Stimulated activated CD4-positive, alpha-beta T cell treated with anti-CD3 and anti-CD28 coated beads, Interleukin-12 subunit alpha, Interleukin-12 subunit beta, amount 100 ng/mL, for 4 hours (primary cell): ENCODE measurements at places on chromosomes 7 and 10.

DNA sequence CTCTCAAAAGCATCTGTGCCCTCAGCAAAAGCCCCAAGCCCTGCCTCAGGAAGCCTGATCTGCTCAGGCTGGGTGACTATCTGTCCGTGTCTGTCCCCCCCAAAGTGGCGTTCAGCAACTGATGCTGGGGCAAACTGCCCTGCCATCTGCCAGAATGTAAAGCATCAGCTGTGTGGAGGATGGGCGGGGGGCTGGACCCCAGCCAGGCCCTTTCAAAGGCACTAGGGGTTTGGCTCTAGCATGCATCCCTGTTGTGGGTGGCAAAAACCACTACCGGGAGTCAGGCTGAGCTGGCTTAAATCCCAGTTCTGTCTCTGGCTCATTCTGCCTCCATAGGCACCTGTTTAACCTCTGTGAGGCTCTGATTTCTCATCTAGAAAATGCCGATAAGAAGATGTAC lies 35.5 kb downstream of the GPRIN2 start:
- DNase-seq = no peak

- DNase-seq = peak; percentile 70
Measured at GRCh38 chr10:133276435-133277201, at the start of gene ADAM8. Gene ADAM8, minus strand, starts transcription at chr10:133276868. Its CDS starts 51 bp downstream, at chr10:133276817.

GRCh38 chr7:135362871-135363270 lies 129.2 kb downstream of the STRA8 start:
- no peak for DNase-seq

DNA sequence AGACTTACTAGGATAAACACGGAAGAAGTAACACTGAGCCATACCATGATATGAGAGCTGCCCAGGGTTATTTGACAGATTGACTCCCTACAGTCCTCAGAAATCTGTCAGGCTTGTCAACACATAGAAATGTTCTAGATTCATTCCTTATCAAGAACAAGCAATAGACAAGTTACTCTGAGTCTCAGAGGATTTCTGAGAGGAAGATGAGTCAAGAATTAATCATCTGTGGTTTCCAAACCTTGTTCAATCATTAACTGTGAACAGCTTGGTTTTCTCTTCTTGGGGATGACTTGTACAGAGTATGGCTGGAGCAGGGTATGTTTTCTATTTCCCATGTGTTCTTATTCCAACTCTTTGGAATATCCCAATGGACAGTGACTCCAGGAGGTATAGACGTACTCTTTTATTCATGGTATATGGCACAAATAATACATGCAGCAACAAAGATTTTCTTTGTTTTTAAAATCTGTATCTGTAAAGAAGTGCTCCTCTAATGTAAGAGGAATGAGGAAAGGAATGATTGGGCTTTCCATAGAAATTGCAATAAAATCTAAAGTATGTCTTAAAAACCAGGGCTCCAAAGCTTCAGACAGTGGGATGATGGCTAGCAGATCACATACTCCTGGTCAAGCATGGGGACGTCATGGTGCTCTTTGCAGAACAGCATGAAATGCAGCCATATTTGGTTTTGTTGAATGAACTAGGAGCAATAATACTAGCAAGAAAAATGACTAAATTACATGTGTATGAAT lies 11.9 kb upstream of the SFR1 start:
- DNase-seq = no peak

- DNase-seq = no peak
Measured at GRCh38 chr7:44959433-44959951, 19.3 kb downstream of the MYO1G start.

DNA sequence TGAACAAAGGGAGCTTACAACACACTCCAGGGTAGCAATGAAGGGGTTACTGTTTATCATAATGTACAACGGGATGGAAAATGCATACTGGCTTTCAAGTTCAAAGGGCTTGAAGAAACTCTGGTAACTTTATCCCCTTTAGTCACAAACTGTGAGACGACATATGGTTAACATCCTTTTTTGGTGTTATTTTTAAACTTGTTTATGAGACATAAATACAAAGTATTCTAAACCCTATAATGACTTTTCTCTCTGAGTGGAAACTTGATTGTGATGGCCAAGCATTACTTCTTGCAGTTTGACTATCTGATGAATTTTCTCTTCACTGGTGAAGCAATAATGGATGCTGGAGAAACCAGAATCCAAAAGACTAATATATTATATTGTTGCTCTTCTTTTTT lies 62.0 kb upstream of the SEMA3A start:
- no peak for DNase-seq

- DNase-seq = no peak
Measured at GRCh38 chr10:62992145-62992721, 140.9 kb upstream of the NRBF2 start.

GRCh38 chr7:158228986-158229385 lies 358.6 kb downstream of the PTPRN2 start:
- no peak for DNase-seq

DNA sequence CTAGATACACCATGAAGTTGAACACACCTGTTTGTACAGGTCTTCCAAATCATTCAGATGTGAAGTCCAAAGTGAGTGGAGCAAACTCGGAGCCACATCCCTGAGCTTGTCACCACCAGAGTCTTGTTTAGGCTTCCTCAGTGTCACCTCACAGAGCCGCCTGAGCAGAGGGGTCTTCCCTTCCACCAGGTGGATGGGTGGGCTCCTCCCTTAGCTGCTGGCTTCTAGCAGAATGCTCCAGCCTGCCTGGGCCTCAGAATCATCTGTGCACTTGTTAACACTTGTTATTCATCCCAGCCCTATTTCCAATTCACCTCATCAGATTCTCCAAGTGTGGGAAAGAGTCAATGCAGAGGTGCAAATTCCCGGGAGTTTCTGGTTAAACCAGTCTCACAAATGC lies 32.5 kb downstream of the C10orf71 start:
- DNase-seq = no peak

DNA sequence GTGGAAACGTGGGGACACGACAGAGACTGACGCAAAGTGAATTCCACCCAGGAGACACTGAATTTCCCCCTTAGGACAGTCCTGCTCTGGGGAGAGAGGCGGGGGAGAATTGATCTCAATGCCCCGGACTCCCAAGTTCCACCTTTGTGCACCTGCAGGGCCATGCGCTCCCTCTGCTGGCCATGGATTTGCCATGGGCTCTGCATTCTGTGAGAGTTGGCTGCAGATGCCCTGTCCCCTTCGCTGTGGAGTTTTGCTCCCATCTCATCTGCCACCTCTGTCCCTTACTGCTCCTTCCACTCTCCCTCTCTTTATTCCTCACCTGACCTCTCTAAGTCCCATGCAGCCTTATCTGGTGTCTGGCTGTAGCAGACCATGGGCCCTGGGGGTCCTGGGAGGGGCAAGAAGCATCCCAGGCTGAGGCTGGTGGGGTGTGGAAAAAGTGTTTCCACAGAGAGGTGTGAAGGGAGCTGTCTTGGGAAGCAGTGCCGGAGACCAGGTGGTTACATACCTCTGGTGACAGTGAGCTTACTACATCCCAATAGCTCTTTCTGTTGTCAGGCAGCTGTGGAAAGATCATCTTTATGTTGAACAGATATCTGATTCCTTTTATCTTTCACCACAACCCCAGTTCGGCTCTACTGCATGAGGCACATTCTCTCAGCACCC lies 14.3 kb downstream of the GHRHR start:
- DNase-seq = no peak

GRCh38 chr10:113711142-113711541 lies 31.4 kb downstream of the CASP7 start:
- no peak for DNase-seq

- DNase-seq = no peak
Measured at GRCh38 chr10:128645486-128645885, 519.3 kb upstream of the MKI67 start.

GRCh38 chr7:15669443-15670090 lies 16.9 kb downstream of the MEOX2 start:
- DNase-seq = no peak

GRCh38 chr7:104039363-104039762 lies 49.9 kb upstream of the RELN start:
- DNase-seq = no peak

DNA sequence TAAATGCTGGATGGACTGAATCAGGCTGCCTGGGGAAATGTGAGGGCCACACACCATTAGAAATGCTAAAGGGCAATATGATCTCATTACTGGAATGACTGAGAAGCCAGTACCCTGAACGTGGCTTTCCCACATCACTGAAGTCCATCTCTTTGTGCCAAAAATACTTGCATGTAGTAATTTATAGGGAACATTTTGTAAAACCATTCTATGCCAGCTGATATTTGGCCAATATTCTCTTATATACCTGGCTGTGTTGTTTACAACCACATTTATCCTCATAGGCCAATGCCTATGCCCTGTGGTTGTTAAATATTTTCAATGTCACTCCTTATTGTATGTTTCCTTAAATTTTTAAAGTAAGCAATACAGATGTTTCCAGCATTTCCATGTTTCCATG lies 111.6 kb downstream of the C10orf90 start:
- no peak for DNase-seq

DNA sequence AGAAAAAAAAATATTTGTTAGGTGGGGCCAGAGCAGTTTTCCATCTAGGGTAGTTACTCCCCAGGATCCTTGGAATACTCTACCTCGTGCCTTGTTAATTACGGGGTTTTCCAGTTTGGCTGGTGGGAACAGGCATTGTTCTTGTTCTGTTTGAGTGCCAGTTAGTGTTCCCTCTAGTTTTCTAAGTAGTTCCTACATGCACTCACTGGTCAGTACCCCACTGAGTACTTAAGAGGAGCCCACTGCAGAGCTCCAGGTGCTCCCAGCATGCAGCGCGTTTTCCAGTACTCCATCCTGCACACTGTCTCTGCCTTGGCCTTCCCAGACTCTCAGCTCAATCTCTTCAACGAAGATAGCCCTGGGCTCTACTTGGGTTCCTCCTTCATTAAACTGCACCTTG lies 58.0 kb downstream of the AHCYL2 start:
- no peak for DNase-seq

DNA sequence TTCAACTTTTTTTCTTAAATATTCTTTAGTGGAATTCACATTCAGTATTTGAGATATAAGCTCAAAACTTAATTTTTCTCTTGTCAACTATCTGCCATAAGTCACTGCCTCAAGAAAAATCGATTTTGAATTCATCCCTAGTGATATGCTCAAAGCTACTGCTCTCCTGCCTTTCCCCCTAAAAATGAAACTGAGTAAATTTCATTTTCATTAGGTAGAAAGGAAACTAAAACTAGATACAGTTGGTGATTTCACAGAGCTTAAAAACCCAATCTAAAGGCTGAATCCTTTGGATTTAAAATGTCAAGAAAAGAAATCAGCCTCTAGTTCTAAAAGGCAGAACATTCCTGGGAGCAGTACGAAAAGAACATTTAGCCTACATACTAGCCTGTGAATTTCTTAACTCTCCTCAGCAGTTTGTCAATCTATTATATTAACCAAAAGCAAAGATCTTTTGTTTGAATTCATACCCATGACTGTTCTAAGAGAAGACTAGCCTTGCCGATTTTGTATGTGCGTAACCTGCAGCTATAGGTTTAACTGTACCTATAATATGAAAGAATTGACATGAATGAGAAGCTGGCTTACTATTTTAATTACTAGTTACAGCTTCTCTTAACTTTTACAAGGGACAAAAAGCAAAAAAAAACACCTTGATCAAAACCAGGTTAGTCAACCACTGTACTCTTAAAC lies 4.9 kb upstream of the FAM53B start:
- no peak for DNase-seq

- no peak for DNase-seq
Measured at GRCh38 chr10:71795248-71795647, 21.9 kb upstream of the VSIR start.

DNA sequence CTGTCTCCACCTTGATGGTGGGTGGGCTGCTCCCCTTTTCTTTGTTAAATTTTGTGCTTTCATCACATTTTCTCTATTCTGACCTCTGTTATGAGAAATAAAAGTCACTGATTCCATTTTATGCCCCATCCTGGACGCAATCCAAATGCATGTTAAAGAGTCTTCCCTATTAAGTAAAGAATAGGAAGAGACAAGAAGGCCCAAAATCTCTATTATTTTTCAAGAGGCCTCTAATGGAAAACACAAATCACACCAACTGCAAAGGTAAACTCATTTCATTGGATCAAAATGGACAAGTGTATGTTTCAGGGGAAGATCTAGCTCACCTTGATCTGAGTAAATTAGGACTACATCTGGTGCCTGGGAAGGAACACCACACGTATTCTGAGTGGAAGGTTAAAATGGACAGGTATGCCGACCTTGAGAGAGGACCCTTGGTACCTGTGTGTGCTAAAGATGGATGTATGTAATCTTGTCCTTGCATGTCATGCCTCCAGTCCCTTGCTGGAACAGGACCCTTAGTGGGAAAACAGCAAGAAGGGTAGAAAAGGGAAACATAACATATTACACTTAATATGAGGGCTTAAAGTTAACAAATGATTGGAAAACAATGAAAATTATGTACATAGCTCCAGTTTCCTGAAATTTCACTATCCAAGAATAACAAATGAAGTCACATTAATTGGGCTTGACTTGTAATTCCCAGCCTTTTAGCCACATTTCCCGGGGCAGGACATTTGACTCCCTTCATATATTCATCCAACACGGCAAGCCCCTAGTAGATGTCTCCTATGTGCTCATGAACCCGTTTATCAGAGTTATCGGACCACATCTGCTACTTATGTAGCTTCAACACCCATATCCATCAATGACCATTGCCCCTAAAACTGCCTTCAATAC lies 7.6 kb downstream of the IFIT2 start:
- no peak for DNase-seq

GRCh38 chr7:30206942-30207341 lies 72.2 kb downstream of the MTURN start:
- DNase-seq = no peak

- DNase-seq = no peak
Measured at GRCh38 chr10:74930965-74931364, 104.6 kb downstream of the KAT6B start.

DNA sequence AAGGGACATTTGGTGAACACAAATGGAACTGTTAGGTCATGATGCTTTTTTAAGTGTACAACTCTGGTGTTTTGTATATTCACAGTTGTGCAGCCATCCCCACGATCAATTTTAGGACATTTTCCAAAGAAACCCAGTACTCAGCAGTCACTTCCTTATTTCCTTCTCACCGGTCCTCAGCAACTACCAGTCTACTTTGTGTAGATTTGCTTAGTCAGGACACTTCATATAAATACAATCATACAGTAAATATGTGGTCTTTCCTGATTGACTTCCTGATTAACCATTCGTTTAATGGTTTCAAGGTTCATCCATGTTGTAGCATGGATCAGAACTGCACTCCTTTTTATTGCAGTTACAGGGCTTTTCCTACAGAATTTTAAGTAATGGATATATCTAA lies 14.4 kb downstream of the SGPL1 start:
- no peak for DNase-seq

DNA sequence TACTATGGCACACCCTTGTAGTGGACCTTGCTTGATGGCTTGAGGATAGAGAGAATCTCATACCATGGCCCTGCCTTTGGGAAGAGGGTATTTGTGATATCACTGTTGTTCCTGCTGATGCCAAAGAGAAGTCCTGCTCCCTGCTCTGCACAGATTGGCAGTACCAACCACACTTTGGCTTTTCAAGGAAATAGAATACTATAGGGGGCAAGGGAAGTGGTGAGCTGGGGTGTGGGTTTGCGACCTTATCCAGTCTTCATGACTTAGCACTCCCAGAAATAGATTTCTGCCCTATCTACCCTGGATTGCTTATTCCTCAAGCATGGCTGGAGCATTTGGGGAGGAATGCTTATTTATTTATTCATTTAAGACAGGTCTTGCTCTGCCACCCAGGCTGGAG lies 6.8 kb upstream of the MAPK8 start:
- DNase-seq = no peak

- no peak for DNase-seq
Measured at GRCh38 chr10:19629567-19629966, 186.7 kb upstream of the PLXDC2 start.
